ENCODE measurements at places on chromosomes 16 and 17. TPM values are rescaled to one million over a fixed set of nuclear protein-coding genes. Genes with fewer than 3 reads are reported as not detected.

Gene POLDIP2
- total RNA-seq: 29.4 TPM

Gene ABCA10
- total RNA-seq: 2.4 TPM

Gene PRRT2
- total RNA-seq: 1.9 TPM

DNA sequence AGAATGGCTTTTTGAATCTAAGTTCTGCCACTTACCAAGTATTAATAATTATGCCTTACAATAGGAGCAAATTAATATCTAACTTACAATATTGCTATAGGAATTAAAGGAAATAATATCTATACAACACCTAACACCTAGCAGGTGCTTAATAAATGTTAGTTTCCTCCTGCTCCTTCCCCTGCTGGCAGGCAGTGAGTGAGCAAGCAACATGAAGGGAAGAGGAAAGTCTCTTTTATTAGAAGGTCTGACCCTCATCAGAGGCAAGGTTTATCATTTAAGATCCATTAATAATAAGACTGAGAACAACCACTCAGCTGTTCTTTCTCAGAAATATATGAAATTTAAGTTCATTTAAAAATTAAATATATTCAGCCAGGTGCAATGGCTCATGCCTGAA, 6.7 kb upstream of the DYNC1LI2 start:
- DNase-seq: no peak

GRCh38 chr17:80724775-80725266, 180.2 kb downstream of the RPTOR start:
- no peak for DNase-seq

GRCh38 chr17:74298778-74299177, 24.7 kb downstream of the DNAI2 start:
- DNase-seq: no peak

GRCh38 chr16:73771196-73772064, 525.2 kb upstream of the PSMD7 start:
- no peak for DNase-seq
